ENCODE measurements at places on chromosomes 1 and 21.

DNA sequence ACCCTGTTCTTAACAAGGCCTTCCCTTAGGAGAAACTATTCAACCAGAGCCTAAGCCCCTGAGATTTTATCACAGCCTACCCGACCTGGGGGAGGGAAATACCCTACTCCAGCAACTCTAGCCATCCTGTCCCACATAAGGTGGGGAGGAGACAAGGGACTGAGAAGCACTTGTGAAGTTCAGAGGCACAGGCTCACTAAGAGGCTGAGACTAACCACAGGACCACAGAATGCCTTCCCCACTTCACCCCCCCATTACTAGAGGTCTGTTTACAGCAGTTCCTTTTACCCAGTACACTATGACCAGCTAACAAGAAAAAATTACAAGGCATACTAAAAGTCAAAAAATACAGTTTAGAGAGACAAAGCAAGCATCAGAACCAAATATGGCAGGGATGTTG lies 86.8 kb downstream of the TEX35 start:
- DNase-seq = no peak

- DNase-seq = no peak
These were observed 700 bp upstream of the KMO start for GRCh38 chr1:241531195-241532161.

- no peak for DNase-seq
These were observed 62.5 kb upstream of the LYST start for GRCh38 chr1:235929216-235929615.

GRCh38 chr1:54337928-54338327 lies 68.3 kb downstream of the SSBP3 start:
- DNase-seq = peak; percentile 37

DNA sequence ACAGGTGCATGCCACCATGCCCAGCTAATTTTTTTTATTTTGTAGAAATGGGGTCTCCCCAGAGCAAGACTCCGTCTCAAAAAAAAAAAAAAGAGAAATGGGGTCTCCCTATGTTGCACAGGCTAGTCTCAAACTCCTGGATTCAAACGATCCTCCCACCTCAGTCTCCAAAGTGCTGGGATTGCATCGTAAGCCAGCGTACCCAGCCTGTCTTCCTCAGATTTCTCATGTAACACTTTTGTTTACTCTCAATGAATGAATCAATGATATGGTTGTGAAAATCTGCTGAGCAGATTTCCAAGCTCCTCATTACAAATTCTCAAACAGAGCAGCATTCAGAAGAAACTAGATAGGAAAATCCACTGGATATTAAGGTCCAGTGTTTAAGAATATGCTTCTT lies 6.6 kb downstream of the CMPK1 start:
- DNase-seq = no peak

Measured in CD4-positive, alpha-beta T cell treated with Interleukin-17A for 4 hours (primary cell).